SIG-M5 (cell line): ENCODE measurements at places on chromosomes 6 and 20.
A peak's percentile ranks its signal among the peaks of the same experiment; 100 is the strongest.

DNA sequence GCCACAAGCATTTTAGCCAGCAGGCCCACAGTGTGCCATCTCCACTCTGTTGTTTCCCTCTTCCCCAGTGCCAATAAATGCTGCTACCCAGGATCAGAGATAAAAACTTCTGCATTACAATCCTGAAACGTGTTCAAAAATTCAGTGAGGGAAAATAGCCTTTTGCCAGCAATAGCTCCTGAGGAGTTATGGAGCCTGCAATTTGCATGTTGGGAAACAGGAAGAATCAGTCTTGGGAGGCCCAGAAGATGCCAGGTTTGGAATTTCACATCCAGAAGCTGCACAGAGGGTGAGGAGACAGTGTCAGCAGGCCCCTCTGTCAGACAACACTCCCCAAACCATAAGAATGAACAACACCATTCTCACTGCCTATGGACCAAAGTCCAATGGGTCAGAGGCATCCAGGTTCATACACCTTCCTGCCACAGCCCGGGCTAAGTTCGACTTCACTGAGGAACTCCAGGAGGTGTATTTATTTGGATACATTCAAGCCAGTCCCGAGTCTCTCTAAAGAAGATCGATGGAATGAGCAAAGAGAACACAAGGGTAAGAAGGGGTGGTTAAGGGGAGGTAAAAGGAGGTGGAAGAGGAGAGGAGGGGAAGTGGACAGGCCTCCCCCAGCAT, 20.8 kb downstream of the RRBP1 start:
- no peak for DNase-seq

DNA sequence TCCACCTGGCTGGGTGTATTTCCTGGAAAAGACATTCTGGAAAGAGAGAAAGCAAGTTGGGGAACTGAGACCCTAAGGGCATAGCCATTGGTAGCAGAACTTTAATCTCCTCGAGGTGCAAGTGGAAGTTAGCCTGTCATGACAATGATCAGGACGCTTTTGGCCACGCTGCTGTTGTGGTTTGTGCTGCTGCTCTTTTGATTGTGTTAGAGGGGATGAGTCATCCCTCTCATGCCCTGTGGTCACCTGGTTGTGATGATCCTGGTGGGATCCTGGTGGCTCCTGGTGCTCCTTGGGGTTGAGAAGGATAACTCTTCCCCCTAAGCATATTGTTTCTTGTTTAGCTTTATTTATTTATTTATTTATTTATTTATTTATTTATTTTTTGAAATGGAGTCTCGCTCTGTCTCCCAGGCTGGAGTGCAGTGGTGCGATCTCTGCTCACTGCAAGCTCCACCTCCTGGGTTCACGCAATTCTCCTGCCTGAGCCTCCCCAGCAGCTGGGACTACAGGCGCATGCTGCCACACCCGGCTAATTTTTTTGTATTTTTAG, 350.3 kb downstream of the KIF16B start:
- DNase-seq, result no peak

GRCh38 chr6:33914645-33915044, 110.8 kb upstream of the MLN start:
- DNase-seq, result peak; percentile 22

DNA sequence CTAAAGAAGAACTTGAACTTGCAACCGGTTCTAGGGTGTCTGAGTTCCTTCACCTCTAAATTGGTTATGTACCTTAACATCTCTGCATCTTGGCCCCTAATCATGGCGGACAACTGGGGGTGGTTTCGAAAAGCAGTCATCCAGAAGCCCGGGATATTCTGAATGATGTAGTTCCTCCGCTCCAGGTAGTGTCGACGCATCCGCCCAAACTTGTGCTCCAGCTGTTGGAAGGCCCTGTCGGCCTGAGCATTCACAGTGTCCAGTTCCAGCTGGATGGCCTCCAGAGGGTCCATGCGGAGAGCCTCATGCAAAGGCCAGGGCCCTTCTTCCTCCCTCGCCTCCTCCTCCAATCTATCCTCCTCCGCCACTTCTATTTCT, 887 bp downstream of the TSPYL1 start:
- DNase-seq, result no peak

DNA sequence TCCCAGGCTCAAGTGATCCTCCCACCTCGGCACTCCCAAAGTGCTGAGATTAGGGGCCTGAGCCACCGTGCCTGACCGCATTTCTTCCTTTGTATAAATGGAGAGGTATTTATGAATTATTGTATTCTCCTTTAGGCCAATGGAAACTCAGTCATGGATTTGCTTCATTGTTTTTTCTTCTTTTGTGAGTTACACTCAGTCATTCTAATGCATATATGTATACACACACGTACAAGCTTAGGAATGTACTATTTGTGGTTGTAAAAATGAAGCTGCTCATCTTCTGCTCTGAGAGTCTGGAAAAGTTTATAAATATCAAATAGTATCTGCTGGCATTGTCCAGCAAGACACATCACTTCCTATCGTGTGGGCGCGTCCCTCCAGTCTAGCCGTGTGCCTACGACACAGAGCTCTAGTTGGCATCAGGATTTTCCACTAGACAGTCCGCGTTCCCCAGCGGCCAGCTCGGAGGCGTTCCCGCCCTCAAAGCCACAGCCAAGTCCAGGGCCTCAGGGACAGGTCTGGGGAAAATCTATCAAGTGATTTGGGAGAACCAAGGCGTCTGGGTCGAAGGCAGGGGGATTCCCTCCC, 215.2 kb downstream of the NFATC2 start:
- DNase-seq, result no peak

DNA sequence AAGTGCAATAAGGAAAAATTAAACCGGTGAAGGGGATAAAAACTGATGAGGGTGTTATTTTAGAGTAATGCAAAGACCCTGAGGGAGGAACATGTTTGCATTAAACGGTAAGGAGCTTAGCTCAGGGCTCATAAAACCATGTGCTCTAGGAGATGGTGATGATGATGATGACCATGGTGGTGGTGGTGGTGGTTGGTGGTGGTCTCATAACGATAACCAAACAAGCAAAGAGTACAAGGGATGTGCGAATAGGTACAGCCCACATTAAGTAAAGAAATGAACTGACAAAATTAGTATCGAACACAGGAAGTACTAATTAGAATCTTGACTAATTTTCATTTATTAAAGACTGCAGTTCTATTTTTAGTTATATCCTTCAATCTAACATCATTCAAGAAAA, 139.1 kb downstream of the ATXN1 start:
- no peak for DNase-seq

GRCh38 chr6:150576651-150577226, 22.9 kb upstream of the PLEKHG1 start:
- DNase-seq, result no peak

DNA sequence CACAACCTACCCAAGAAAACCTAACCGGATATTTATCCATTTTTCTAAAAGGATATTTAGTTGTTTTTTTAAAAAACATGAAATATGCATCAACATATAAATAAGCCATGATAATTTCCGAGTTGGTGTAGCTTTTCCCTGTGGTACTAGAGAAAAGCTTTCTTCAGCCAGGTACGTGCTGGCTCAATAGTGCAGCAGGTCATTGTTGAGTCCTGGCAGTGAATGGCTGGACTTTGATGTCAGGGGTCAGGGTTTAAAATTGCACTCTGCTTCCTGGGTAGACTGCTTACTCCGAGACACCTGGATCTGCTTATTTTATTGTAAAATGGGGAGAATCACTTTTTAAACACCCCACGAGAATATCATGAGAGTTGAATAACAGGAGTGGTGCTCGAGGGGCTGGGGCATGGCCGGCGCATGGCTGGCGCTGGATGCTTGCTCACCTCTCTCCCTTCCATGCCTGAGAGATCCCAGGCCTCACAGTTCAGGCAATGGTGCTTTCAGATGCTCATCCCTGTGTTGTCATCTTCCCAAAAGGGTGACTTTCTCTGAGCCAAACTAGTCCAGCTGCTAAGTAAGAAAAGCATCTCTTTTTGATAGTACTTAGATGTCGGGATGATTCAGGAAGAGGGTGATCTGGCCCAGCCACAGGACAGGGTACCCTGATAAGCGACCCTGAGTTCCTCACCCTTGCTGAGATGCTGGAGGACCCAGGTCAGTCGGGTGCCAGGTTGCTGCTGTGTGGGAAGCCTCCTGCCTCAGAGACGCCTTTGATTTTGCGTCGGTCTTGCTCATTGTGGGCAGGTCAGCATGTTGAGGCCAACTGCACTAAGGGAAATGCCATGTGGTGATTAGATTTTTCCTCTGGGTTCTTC, 269.1 kb upstream of the FOXQ1 start:
- DNase-seq, result no peak
